ENCODE measurements at places on chromosomes 1 and 21.

- no peak for DNase-seq
Observed at GRCh38 chr1:94045465-94046056, 75.4 kb downstream of the ABCA4 start.

DNA sequence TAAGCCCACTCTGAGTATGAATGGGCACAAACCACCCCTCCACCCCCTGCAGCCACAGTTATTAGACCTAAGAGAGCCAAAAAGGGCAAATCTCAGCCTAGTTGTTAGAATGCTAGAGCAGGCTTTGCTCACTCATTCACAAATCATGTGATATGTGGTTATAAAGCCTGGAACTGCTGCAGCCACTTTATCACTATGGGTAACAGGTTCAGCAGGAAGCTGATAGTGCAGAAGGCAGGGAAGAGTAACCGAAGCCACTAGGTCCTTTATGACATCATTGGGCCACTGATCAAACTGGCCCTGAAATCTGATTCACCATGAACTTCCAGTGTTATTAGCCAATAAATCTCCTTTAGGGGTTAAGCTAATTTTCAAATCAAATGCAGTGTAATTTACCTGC lies 134.7 kb downstream of the GRIK1 start:
- DNase-seq = no peak

DNA sequence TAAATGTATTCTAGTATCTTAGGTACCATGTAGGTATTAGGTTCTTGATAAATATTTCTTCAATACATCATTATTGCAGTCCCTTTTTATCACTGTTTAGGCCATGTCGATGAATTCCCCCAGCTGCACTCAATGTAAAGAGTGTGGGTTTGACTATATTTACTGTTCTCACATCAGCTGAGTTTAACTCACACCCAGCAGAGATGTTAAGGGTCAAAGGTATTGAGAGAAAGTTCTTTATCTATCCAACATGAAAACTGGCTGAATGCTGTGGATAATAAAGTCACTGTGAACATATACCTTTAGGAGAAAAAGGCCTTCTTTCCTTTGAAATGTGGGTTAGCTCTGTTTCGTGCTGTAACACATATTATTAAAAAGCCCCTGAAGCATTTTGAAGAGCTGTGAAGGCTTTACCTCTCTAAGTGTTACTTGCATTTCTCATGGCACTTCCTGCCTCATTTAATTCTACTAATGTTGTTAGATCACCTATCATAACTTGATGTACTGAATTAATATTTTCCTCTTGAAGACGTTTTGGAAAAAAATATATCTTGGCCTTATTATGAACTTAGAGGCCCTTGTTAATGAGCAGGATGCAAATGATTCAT lies 19.1 kb upstream of the LYST start:
- no peak for DNase-seq

DNA sequence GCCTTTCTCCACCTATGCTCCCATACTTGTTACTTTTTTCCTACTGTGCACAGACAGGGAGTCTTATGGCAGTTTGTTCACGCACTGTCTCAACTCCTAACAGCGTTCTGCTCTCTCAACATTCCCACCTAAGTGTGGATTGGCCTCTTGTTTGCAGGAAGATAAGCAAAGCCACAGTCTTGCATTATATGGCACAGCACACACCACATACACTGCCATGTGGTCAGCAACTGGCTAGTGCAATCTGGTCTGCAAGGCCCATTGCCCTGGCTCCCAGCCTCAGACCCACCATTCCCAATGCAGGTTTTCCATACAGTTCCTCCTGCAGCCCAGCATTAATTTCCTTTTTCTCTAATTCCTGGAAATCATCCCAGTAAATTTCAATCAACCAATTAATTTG lies 38.3 kb upstream of the LAMC2 start:
- no peak for DNase-seq

- DNase-seq = no peak
Observed at GRCh38 chr1:167477986-167478385, 40.3 kb downstream of the CD247 start.

DNA sequence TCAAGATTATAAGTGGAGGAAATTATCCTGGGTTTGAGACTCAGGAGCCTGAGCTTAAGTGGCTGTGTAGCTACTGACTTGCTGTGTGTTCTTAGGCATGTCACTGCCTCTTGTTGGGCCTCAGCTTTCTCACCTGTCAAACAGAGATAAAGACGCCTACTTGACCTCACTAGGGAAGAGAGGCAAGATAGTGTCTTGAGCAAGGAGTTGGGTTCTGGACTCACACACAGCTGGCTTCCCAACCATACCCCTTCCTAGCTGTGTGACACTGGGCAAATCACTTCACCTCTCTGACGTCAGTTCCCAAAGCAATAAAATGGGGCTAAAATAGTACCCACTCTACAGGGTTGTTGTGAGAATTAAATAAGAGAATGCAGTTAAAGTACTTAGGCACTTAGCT lies 11.6 kb upstream of the EPB41 start:
- DNase-seq = no peak

DNA sequence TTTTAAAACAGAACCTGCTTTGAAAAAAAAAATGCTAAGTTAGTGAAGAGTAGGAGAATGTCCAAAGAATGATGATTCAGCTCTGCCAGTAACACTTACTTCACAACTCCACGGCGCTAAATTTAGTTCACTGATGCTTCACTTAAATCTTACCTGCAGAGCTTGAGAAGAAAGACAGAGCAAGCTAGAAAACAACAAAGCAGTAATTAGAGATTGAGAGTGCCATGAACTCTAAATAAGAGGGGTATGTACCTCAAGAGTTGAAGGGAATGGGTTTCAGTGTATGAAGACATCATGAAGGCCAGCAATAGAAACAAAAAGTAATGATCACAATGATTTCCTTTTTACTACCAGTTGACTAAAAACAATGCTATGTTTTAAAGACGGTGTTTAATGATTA lies 32.8 kb downstream of the EPRS1 start:
- DNase-seq = no peak

DNA sequence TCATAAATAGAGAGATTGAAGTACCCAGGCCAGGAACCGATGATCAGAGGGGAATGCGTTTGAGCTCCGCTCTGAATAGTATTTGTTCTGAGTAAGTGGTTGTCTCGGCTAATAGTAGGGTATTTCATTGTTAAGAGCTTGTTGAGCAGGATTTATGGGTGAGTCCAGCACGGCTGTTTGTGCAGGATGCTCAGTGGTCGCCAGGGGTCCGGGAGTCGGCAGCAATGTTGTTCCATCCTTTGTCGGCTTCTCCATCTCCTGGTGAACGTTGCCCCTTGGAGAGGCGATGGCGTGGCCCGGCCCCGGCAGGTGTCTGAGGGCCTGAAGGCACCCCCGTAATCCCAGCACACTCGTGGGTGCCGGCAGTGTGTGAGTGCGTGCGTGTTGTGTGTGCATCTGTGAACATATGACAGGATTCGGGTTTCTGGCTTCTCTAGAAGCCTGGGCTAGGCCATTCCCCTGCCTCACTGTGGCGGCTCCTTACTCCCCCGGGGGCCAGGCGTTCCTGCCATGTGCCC lies 160.8 kb upstream of the ARHGEF16 start:
- no peak for DNase-seq

DNA sequence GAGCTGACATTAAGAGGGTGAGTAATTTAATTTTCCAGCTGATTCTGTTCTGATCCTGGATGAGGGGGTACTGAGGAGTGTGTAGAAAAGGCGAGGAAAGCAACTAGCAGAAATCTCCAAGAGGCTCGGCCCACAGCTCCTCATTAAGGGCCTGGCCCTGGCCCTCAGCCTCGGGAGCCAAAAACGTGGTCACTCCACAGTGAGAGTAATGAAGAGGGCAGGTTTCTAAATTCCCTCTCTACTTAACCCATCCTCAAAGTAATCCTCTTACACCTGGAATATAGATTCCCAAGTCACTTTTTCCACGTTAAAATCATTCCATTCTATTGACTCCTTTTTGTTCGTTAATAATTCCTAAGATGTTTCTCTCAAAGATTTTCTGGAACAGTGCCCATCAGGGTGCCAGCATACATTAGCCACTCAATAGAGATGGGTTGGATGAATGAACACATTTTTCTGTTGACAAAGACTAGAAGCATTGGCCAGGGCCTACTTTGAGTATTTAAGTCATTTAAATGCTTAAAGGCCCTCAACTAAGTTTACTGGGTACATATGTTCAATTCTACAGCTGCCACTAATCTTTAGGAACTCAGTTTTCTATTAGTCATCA lies 1.1 kb upstream of the COL11A1 start:
- no peak for DNase-seq

Measured in CD8-positive, alpha-beta memory T cell (primary cell).